ENCODE measurements at places on chromosomes 7 and 10.

DNA sequence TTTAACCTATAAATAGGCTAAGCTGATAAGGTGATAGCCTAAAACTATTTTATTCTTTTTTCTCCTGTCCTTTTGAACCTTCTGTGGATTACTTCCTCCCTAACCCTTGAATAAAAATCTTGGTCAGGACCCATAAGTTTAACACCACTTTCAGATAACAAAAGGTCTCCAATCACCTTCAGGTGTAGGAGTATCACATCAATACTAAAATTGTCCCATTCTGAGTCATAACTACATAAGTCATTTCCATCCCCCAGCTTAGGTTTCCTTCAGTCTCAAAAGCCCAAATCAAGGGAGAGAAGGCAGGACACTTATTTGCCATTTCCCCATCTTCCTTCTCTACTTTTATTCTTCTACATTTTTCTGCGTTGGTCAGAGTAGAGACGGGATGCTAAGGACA, 56.9 kb upstream of the WNT16 start:
- DNase-seq: no peak

- DNase-seq: no peak
Observed at GRCh38 chr10:71647526-71648253, 71.9 kb downstream of the C10orf105 start.

- DNase-seq: no peak
Observed at GRCh38 chr10:71683301-71683700, 36.3 kb downstream of the C10orf105 start.

- DNase-seq: no peak
Observed at GRCh38 chr7:77727936-77728701, 31.9 kb downstream of the RSBN1L start.

GRCh38 chr10:99708428-99709012, 23.4 kb downstream of the COX15 start:
- DNase-seq: no peak

- DNase-seq: no peak
Observed at GRCh38 chr7:26630941-26631580, 233.3 kb downstream of the SKAP2 start.

DNA sequence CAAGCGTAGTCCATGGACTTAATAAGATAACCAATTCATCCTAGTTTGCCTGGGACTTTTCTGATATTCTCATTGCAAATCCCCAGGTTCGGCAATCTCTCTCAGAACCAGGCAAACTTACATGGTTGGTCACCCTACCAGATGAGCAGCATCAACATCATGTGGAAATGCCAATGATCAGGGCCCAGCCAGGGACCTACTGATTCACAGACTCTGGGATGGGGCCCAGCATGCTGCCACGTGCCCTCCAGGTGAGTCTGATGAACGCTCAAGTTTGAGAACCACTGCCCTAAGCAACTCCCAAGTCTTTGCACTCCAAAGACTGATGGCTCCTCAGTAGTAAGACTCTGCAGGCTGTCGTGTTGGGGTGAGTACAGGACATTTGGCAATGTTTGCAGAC, 2.7 kb downstream of the LAMB4 start:
- no peak for DNase-seq
